ENCODE measurements at places on chromosomes 1 and 21. TPM values are rescaled to one million over a fixed set of nuclear protein-coding genes. Genes with fewer than 3 reads are reported as not detected.
A peak's percentile ranks its signal among the peaks of the same experiment; 100 is the strongest.

OR2G6 gene
- total RNA-seq = not detected

LAMC2 gene
- total RNA-seq = not detected

- DNase-seq = no peak
Observed at GRCh38 chr21:44603109-44603875, 2.9 kb downstream of the KRTAP10-7 start.

GRCh38 chr1:1360506-1361169 lies 2.3 kb upstream of the MXRA8 start:
- no peak for DNase-seq

- DNase-seq = peak; percentile 22
Observed at GRCh38 chr1:109371341-109371739, 26.4 kb downstream of the SORT1 start.

DNA sequence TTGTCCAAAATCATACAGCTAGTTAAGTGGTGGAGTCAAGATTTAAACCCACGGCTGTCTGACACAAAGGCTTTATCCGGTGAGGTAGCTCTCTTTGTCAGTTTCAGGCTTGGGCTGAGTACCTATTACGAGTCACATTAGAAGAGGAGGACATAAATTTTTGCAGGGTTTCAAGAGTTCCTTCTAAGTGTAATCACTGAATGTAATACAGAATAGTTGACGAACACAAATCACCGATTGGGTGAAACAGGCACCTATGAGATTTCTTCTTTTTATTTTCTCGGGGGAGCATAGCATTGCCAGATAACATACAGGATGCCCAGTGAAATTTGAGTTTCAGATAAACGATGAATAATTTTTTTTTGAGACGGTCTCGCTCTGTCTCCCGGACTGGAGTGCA lies 847 bp downstream of the PSMD4 start:
- DNase-seq = peak; percentile 19

GRCh38 chr1:10679496-10680220 lies 116.8 kb downstream of the CASZ1 start:
- peak; percentile 14 for DNase-seq
